ENCODE measurements at places on chromosomes 3 and 15.
A peak's percentile ranks its signal among the peaks of the same experiment; 100 is the strongest.

DNA sequence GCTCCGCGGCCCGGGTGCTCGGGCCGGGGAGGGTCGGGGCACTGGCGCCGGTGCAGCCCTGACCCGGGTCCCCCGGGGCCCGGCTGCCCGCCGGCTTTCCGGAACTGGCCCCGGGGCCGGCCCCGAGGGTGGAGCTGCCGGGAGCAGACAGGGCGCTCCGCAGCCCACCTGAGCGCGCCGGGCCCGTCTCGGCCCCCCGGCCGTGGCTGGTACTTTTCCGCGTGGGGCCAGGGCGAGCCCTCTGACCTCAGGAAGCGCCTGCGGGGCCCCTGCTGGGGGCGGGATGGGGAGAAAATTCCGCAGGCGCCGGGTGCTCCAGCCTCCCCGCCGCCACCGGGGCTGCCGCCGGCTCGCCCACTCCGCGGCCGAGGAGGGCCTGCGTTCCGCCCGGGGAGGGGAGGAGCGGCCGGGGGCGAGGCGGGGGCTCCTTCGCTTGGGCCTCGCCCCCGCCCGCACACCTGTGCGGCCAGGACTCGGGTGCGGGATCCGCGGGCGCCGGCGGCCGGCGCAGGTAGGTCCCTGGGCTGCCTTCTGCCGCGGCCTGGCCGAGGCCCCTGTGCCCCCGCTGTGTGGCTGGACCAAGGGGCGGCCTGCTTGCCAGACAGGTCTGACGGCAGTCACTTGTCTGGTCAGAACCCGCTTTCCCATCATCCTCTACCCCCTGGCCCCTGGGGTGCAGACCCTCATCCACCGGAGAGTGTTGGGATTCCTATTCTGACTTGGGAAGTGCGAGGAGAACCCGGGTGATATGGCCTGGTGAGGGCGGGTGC lies 3.5 kb downstream of the FURIN start:
- DNase-seq = no peak

- DNase-seq = peak; percentile 60
Measured at GRCh38 chr3:183275418-183275817, 22.4 kb downstream of the B3GNT5 start.

- DNase-seq = no peak
Measured at GRCh38 chr3:42684632-42685362, 540 bp upstream of the KLHL40 start.

GRCh38 chr3:123089611-123090331 lies 22.9 kb downstream of the PDIA5 start:
- no peak for DNase-seq

GRCh38 chr15:72797338-72797689 lies 13.8 kb upstream of the ADPGK start:
- DNase-seq = no peak

GRCh38 chr15:90683371-90683770 lies 33.8 kb upstream of the BLM start:
- DNase-seq = no peak

GRCh38 chr3:155370764-155371503 lies 77.5 kb upstream of the STRIT1 start:
- DNase-seq = no peak

GRCh38 chr3:78268087-78268486 lies 1228.2 kb downstream of the ROBO2 start:
- no peak for DNase-seq

- no peak for DNase-seq
Measured at GRCh38 chr15:94791008-94791407, 559.6 kb downstream of the MCTP2 start.

DNA sequence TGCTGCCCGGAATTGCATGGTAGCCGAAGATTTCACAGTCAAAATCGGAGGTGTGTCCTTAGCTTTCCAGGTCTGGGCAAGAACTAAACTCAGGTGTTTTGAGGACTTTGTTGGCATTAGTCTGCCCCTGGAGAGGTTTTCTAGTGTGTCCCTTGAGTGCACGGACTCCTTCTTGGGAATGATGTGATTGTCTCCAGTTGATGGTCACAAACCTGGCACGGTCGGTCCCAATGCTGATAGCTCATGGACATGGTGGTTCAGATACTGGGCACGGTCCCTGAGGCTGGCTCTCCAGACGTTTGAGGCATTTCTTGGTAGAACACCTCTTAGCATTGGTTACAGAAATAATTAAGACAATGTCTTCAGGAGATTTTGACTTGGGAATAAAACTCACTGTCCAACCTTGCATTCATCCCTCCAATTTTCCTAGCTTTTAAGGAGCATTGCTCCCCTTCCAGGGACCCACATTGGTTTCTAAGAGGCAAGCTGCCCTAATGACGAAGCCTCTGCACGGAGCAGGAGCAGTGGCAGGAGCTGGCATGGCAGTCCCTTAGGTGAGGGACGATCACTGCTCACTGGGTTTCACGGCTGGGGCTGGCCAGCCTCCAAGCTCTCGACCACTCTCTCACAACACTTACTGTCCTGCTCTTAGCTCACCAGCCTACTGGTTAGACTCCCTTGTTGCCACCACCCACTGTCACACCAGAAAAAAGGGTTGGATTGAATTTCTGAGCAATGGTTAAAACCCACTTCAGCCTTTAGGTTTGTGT lies 68.1 kb downstream of the PGPEP1L start:
- no peak for DNase-seq

GRCh38 chr3:186664506-186664905 lies 1.3 kb upstream of the HRG start:
- no peak for DNase-seq

- DNase-seq = no peak
Measured at GRCh38 chr3:112379020-112379690, 46.2 kb downstream of the CD200 start.

GRCh38 chr15:43107751-43108150 lies 1.9 kb upstream of the UBR1 start:
- no peak for DNase-seq

DNA sequence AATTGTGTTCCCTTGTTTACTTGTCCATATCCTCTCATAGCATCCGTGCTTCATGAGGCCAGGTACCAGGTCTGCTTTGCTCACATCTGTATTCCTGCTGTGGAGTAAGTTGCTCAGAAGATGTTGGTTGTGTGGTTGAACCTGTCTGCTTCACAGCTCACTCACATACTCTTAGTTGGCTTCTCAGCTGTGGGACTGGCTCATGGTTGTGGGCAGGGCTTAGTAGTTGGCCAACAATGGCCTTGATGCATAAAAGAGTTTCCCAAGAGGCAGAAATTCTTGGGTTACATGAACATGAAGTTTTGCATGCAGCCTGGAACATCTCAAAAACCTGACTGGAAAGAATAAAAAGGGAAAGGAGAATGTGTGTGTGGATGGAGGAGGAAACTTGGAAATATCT lies 17.0 kb downstream of the CELF6 start:
- no peak for DNase-seq

DNA sequence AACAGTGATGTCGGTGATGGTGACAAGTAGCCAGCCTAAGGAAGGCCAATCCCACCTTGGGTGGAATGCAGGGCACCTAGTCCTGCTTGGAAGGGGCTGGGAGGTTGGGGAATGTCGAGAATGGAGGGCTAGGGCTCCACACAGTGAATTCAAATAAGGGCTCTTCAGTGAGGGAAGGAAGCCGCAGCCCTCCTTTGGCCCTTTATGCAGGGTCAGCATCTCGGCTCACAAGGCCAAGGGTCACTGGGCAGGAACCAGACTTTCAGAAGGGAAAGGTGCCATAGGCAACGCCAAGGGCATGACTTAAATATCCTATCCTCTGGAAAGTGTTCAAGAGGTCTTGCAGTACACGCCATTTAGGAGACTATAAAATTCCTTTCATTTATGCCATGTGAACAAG lies 56.9 kb downstream of the CLEC3B start:
- DNase-seq = no peak

GRCh38 chr3:72439321-72440183 lies 408.7 kb downstream of the SHQ1 start:
- no peak for DNase-seq

GRCh38 chr3:145079436-145079835 lies 1081.5 kb downstream of the PLOD2 start:
- DNase-seq = no peak

GRCh38 chr15:34708422-34708821 lies 46.4 kb downstream of the GJD2 start:
- DNase-seq = peak; percentile 46

- DNase-seq = no peak
Measured at GRCh38 chr3:170766823-170767575, 103.0 kb downstream of the RPL22L1 start.

GRCh38 chr3:51514210-51514609 lies 14.4 kb upstream of the DCAF1 start:
- no peak for DNase-seq

- DNase-seq = no peak
Measured at GRCh38 chr15:93451265-93451664, 362.3 kb upstream of the RGMA start.

All from renal pelvis (tissue), 12 donors.